ENCODE measurements at places on chromosomes 2 and 18.
A peak's percentile ranks its signal among the peaks of the same experiment; 100 is the strongest.

DNA sequence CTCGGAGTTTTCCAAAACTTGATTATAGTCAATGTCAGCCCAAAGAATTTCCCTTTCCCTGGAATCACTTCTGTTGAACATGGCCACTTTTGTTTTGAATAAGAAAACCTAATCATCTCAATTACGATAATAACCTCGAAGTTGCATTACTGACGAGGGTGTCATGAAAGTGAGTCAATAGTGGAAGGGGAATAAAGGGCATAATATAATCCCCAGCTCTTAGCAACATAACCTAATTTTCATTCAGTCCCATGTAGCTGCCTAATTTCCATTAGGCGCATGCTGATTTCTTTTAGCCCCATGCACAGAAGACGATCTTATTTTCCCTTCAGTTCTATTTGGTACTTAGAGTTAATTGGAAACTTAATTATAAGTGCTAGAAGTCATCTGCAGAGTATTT, 51.1 kb upstream of the RAPH1 start:
- DNase-seq, result no peak

DNA sequence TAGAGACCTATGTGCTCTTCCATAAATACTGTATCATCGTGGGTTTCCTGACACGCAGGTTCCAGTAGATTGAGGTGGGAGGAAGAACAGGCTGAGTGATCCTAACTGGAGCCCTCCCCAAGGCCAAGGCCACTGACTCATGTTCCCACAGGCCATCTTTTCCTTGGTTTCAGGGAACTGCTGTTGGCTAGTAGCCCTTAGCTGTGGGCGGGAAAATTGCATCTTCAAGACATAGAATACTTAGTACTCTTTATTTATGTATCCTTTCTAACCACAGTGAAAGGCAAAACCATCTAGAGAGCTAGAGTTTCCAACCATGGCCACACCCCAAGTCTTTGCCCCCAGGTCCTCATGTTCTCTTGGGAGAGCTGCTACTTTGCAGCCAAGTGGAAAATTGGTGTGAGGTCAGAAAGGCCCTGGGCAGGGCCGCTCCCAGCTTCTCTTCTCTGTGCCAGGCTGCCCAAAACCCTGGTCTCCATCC, 55.9 kb downstream of the COPS8 start:
- DNase-seq, result no peak

- DNase-seq, result no peak
These were observed 278.1 kb downstream of the LRATD1 start for GRCh38 chr2:14910654-14911053.

DNA sequence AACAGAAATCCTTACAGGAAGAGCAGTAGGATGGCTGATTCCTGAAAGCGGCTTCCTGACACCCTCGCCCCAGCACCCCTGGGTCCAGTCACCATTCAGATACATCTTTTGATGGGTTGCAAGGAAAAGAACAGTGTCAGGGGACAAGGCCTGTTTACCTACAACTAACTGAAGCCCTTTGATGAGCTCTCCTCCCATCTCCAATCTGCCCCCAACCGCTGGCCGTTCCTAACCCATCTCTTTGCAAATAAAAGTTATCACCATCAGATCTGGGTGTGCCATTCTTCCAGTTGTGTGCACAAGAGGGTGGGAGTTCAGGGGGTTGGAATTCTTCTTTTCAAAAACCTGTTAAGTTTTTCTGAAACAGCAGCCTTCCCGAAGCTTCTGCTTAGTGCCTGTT, 48.9 kb downstream of the ARL4C start:
- peak; percentile 35 for DNase-seq

DNA sequence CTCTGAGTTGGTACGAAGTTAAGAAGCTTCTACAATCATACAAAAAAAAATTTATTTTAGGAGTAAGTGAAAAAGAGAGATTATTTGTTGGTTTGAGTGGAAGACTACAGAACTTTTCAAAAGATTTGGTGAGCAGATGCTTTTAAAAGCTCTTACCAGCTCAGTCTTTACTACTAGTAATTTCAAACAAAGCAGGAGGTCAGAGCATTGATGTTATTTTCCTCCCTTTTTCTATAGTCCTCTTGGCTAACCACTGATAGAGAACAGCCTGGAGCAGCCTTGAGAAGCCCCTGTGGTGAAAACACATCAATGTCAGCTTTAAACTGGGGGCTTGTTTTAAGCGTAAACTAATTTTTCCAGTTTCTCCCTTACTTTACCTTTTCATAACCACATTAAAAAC, 559.3 kb upstream of the CDH2 start:
- no peak for DNase-seq

DNA sequence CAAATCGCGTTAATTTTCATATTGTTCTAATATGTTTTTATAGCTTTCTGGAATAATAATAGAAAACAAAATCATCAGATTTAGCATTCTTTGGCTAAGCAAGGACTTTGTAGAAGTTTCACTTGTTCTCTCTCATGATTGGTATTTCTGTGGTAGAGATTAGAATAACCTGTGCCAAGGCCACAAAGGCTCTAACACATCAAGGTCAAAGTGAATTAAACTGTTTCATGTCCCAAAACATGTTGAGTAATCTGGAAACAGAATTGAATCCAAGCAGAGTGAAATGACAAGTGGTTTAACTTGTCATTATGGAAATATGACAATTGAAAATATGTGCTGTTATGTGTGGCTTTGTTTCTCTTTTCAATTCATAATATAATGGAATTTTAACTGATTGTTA, 617.4 kb downstream of the CCDC85A start:
- DNase-seq, result no peak

DNA sequence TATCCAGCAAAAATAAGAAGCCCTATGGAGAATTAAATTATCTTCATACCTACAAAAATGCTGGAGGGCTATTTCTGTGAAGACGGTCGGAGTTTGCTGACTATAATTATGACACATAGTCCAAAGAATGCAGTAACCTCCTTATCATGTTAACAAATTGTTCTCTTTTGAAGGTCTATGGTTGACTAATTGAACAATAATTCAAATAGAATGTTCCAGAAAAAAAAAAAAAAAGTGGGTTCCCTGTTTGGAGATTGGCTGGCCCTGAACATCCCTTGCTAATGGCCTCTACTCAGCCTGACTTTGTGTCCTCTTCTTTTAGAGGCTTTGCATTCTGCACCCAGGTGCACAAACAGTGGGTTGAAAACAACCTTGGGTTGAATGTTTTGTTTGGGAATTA, 82.8 kb upstream of the CCBE1 start:
- no peak for DNase-seq

- DNase-seq, result peak; percentile 31
These were observed 116.1 kb downstream of the NFATC1 start for GRCh38 chr18:79511671-79512301.

DNA sequence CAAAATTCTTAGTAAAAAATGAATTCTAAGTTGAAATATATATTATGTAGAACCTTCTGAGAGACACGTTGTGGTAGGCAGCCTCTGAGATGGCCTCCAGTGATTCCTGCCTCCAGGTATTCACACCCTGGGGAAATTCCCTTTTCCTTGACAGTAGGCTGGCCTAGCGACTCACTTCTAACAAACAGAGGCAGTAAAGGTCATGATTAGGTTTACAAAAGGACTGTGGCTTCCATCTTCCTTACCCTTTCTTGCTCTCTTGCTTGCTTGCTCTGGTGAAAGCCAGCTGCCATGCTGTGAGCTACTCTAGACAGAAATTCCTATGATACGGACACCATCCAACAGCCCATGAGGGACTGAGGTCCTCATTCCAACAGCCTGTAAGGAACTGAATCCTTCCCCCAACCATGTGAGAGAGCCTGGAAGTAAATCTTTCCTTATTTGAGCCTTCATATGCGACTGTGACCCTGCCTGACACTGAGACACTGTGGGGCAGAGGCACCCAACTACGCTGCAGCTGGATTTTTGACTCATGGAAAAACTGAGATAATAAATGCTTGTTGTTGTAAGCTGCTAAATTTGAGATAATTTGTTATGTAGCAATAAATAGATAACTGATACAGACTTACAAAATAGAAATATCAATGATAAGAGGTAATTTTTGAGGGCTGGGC, 32.7 kb upstream of the SERTAD2 start:
- DNase-seq, result no peak

DNA sequence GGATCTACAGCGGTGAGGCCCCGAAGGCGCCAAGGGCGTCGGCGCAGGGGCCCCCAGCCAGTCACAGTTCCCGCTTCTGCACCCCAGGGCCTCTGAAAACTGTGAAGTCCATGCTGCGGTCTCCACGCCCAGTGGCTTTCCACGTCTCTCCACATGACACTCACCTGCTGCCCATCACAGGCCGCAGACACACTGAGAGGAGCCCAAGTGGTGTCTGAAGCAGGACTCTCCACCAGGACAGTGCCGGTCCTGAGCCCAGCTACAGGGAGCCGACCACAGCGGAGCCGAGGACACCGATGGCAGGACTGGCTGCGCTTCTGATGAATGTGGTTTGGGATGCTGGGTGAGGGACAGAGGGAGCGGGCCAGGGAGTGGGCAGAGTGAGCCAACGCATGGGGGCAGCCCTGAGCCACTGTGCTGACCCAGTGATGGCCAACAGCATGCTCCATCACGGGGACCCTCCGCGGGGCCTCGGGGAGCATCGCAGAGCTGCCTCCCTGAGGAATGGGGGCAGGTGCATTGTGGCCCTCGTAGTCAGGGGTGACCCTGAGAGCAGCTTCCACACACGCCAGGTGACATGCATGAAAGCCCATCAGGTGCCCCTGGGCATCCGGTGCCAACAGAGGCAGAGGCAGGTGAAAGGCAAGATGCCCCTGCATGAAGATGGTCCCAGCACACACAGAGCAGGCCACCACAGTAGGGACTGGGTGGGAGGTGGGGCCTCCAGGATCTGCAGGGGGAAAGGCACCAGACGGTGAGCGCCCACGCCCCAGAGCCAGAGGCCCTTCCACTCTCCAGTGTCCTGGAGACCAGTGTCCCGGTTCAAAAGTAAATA, 116.6 kb downstream of the HDAC4 start:
- no peak for DNase-seq

GRCh38 chr2:138637061-138637460, 135.5 kb downstream of the SPOPL start:
- DNase-seq, result no peak

DNA sequence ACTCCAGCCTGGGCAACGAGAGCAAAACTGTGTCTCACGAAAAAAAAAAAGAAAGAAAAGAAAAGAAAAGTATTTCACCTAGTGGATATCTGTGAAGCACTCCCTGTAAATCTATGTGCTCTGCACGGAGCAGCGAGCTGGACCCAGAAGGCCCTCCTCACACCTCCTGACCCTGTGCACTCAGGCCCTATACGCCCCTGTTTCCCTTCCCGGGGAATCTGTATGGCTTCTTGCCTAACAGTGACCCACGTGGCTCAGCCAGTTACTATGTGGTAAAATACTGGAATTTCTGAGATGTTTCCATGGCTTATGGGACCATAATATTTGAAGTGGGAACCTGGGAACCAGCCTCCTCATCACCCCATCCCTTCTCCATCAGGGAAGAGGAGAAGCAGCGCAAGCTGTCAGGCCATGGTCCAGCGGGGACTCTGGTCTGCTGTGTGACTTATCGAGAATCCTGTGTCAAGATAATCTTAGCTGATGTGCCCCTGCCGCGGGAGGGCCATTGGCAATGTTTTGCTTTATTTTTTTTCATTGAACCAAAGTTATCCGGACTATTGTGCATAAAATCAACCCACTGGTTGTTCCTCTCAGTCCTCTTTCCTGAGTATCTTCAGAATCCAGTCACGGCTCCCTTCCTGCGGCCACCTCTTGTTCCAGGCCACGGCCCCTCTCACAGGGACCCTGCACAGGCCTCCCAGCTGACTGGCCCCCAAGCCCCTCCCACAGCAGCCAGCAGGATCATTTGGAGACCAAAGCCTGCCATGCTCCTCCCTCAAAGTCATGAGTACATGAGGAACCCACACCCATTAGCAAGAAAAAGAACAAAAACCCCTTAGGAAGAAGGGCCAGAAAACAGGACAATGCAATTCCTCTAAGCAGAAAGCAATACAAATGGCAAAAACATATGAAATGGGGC, 30.6 kb downstream of the SDC1 start:
- no peak for DNase-seq

- no peak for DNase-seq
These were observed 22.7 kb downstream of the IAH1 start for GRCh38 chr2:9497017-9497416.

DNA sequence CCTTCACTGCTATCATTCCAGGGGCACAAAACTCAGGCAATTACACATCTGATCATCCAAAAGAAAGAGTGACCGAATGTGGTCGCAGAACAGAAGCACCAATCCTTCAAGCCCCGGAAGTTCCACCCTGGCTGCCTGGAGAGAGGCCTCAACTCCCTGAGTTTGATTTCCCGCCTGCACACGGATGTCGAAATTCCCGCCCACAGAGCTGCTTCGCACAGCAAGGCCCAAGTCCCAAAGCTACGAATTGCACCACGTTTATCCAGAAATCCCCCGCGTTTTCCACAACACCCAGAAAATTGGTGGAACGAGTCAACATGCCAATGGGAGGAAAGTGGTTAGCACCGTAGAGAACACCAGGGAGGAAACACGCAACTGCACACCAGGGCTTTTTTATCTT, 445.4 kb downstream of the EIPR1 start:
- DNase-seq, result no peak

- peak; percentile 22 for DNase-seq
These were observed 218.3 kb downstream of the HAUS1 start for GRCh38 chr18:46322411-46322891.

DNA sequence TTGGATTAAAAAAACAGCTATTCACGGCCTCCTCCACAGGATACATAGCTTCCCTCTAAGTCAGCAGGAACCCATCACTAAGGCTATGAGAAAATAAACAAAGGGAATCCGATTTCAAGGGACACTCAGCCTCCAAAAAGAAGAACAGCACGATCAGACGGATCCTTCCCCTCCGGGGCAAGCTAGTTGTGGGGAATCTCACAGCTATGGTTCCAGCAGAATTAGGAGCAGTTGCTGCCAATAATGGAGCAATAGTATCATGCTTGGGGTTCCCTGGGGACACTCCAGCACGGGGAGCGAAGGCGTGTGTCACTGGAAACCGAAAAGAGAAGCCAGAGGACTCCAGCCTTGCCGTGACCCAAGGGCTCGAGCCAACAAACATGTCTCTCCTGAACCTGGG, 163.1 kb downstream of the TTC32 start:
- DNase-seq, result no peak

GRCh38 chr2:225841314-225841713, 441.8 kb downstream of the NYAP2 start:
- DNase-seq, result no peak

DNA sequence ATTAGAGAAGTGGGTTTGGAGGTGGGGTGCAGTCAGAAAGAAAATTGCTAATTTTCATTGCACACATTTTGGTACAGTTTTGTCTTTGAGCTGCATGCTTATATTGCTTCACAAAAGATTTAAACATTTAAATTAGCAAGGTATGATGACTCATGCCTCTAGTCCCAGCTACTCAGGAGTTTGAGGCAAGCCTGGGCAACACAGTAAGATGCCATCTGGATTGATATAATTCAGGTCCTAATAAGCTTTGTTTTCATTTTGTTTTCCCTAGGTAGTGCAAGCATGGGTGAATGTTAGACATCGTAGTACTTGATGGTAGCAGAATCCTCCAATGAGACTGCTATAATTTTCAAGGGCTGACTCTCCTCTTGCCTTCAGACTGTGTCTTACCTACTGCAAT, 396.7 kb upstream of the RGPD4 start:
- DNase-seq, result no peak

- DNase-seq, result no peak
These were observed 726 bp upstream of the CCDC88A start for GRCh38 chr2:55420439-55420725.
